Peyer's patch (tissue), 4 donors: ENCODE measurements at places on chromosomes 4 and X. TPM values are rescaled to one million over a fixed set of nuclear protein-coding genes. Genes with fewer than 3 reads are reported as not detected.

Gene PDLIM3
- total RNA-seq, result 73.0 TPM

Gene S100P
- total RNA-seq, result 1.5 TPM

Gene MAP3K15
- total RNA-seq, result not detected

Gene LONRF3
- total RNA-seq, result 10.7 TPM

GRCh38 chr4:149055624-149056023 is 613.4 kb upstream of the NR3C2 start:
- H3K36me3 ChIP-seq, result no peaks in the 10 kb centered on the region
- H3K4me1 ChIP-seq, result no peaks in the 10 kb centered on the region
- no peak for DNase-seq
- H3K27me3 ChIP-seq, result no peaks in the 10 kb centered on the region
- no peak overlapping the region for H3K27ac ChIP-seq

DNA sequence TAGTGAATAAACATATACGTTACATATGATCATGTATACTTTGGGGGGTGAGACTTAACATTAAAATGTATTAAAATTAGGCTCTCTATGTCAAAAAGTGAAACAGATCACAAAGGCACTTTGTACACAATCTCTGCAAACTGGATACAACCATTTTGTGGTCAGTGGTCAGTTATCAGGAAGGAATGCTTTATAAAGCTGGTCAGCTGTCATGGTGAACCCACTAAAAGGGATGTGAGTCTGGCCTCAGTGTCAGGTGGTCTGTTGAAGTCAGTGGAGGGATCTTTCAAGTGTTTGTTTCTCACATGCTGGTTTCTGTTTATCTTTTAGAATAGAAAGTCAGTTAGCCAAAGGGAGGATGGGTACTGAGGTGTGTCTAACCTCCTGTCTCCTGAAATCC is 875.5 kb upstream of the INTU start:
- no peaks in the 10 kb centered on the region for H3K27me3 ChIP-seq
- no peaks in the 10 kb centered on the region for H3K36me3 ChIP-seq
- H3K27ac ChIP-seq, result no peak overlapping the region
- H3K4me1 ChIP-seq, result no peaks in the 10 kb centered on the region
- no peak overlapping the region for H3K4me3 ChIP-seq

- H3K4me1 ChIP-seq, result no peaks in the 10 kb centered on the region
- no peak overlapping the region for H3K4me3 ChIP-seq
- no peaks in the 10 kb centered on the region for H3K36me3 ChIP-seq
- no peak for DNase-seq
- H3K27ac ChIP-seq, result no peak overlapping the region
- H3K27me3 ChIP-seq, result no peaks in the 10 kb centered on the region
These were observed 159.7 kb downstream of the ANK2 start for GRCh38 chr4:113209153-113209552.

GRCh38 chr4:161869511-161869910 is 294.3 kb downstream of the FSTL5 start:
- no peaks in the 10 kb centered on the region for H3K27me3 ChIP-seq
- H3K4me1 ChIP-seq, result no peaks in the 10 kb centered on the region
- no peak for DNase-seq
- no peak overlapping the region for H3K27ac ChIP-seq

- no peaks in the 10 kb centered on the region for H3K36me3 ChIP-seq
- H3K27me3 ChIP-seq, result no peaks in the 10 kb centered on the region
- no peak overlapping the region for H3K4me3 ChIP-seq
- H3K4me1 ChIP-seq, result no peaks in the 10 kb centered on the region
- no peak for DNase-seq
These were observed 30.5 kb upstream of the CT83 start for GRCh38 chrX:116493271-116493670.

GRCh38 chr4:14168919-14169318 is 541.4 kb upstream of the BOD1L1 start:
- H3K36me3 ChIP-seq, result no peaks in the 10 kb centered on the region
- H3K4me1 ChIP-seq, result no peaks in the 10 kb centered on the region
- DNase-seq, result no peak
- H3K27me3 ChIP-seq, result no peaks in the 10 kb centered on the region

GRCh38 chr4:5710961-5711478 is at the start of gene EVC:
Gene EVC (plus strand): TSS chr4:5711201. CDS start chr4:5711381, 180 bp downstream.
- peaks cover 5% of the 10 kb centered on the region for H3K4me1 ChIP-seq
- H3K36me3 ChIP-seq, result no peaks in the 10 kb centered on the region
- H3K27ac ChIP-seq, result peak within 1 kb of the TSS; percentile 52
- peak within 1 kb of the TSS; percentile 55 for H3K4me3 ChIP-seq
- H3K27me3 ChIP-seq, result no peaks in the 10 kb centered on the region

- H3K4me3 ChIP-seq, result no peak overlapping the region
- H3K27ac ChIP-seq, result no peak overlapping the region
- no peaks in the 10 kb centered on the region for H3K27me3 ChIP-seq
- no peak for DNase-seq
- no peaks in the 10 kb centered on the region for H3K4me1 ChIP-seq
These were observed 1140.2 kb downstream of the FAM133A start for GRCh38 chrX:94814216-94814615.

- H3K36me3 ChIP-seq, result no peaks in the 10 kb centered on the region
- H3K27me3 ChIP-seq, result no peaks in the 10 kb centered on the region
- H3K4me3 ChIP-seq, result no peak overlapping the region
- H3K4me1 ChIP-seq, result no peaks in the 10 kb centered on the region
- no peak for DNase-seq
- no peak overlapping the region for H3K27ac ChIP-seq
These were observed 277.9 kb upstream of the KLF3 start for GRCh38 chr4:38386005-38386551.
